ENCODE measurements at places on chromosomes 7 and 10.

DNA sequence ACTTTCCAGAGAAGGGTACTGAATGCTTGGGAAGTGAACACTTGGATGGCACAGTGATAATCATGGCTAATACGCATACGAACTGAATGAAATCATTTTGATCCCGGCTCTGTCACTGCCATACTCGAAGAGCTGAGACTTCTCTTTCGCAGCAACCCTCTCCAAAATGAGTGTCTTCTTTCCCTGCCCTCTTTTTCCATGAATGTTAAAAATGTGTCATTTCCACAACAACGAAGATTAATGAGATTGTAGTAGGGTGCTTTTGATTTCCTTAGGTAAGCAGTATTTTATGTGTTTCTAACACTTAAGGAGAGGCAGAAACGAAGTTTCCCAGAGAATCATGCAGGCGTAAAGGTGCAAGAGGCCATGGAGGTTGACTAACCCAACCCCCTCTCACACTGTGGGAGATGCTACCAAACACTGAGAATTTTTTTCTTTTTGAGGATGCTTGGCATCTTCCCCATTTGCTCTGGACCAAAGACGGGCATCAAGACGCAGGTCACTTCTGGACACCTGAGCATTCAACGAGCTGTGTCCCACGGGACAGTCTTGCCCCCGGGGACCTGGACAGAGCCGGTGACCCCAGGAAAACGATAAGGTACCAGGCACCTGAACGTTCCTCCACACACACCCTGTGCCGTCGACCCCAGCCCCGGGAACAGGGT is 823 bp downstream of the COPG2 start:
- DNase-seq = no peak

GRCh38 chr10:11011984-11012383 is 5.7 kb upstream of the CELF2 start:
- no peak for DNase-seq

DNA sequence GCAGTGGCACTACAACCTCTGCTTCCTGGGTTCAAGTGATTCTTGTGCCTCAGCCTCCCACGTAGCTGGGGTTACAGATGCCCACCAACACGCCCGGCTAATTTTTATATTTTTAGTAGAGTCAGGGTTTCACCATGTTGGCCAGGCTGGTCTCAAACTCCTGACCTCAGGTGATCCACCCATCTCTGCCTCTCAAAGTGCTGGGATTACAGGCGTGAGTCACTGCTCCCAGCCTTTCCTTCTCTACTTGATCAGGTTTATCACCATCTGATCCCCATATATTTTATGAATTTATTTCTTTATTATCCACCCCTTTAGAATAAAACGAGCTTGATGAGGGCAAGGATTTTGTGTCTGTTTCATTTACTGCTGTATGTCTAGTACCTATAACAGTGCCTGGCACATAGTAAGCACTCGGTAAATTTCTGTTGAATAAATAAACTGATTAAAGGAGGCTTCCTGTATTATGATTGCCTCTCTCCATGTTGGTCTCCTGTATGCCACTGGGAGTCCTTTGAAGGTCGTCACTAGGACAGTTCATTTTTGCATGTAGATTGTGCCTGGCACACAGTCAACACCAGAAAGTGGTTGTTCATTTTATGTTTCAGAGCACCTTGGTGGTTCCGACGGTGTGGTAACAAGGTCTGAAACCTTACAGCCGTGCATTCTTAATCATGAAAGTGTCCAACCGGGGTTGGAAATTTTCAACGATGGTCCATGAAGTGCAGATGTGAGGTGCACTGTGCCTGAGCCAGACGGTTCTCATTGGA is 9.6 kb upstream of the EIF3A start:
- no peak for DNase-seq

DNA sequence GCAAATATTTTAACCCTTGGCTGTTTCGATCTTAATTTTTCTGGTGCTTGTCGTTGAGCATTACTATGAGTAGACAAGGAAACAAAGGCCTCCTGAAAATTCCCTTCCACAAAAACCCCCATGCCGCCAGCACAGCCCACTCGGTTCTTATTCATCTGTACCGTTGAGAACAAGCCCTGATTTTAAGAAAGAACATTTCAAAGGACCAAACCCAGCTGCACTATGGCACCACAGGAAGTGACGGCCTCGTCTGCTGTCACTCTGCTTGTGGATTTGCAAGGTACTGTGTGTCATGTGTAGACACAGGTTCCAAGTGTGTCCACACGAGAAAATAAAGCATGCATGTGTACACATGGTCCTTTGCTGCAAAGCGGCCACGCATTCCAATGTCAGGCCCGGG is 285.2 kb downstream of the DNAJB6 start:
- no peak for DNase-seq

DNA sequence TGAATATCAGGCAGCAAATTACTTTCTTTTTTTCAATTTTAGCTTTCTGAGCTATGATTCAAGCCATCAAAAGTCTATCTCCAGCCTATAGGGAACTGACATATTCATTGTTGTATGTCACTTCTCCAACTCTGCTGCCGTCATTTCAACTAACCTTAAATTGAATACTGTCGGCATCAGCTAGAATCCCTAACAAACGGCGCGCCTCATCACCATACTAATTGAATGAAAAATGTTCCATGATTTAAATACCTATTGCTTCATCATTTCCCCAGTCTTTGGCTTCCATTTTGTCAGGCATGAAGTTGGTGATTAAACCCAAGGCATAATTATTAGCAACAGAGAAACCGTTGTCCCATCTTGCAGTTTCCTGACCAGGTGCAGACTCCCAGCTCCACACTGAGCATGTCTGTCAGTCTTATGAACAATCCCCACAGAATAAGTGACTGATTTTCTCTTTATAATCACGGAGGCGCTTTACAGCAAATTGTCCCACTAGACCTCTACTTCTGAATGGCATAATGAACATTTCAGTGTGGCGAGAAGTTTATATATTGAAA is 83.5 kb upstream of the NPY start:
- no peak for DNase-seq

DNA sequence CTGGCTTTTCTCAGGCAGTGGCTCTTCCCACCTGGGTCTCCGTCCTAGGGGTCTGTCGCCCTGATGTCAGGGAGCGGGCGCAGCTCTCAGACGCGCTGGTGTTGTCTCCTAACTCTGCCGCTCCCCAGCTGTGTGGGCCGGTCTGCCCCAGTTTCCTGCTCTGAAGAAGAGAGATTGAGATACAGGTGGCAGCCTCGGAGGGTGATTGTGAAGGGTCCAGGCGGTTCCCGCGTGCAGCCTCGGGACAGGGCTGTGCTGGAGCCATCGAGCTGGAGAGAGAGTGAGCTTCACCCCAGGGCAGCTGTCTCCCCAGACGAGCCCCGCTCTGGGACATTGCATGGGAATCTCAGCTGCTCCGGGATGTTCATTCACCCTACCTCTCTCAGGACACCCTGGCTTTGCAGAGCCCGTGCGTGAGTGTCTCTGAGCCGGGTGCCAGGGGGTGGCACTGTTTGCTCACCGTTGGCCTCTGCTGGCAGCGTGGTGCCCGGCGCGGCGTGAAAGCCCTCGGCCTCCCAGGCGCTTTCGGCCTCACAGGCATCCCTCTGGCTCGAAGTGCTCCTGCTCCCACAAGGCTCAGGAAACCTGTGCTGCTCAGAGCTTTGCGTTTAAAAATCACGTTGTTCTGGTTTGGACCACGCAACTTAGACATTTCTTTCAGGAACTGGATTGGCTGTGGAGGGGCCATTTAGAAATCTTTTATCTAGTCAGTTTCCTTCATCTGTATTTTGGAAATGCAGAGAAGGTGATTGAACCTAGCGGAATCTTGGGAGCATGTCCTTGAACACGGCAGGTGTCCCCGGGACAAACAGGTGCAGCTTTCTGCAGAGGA is 33.8 kb upstream of the ZFAND2A start:
- peak; percentile 64 for DNase-seq

DNA sequence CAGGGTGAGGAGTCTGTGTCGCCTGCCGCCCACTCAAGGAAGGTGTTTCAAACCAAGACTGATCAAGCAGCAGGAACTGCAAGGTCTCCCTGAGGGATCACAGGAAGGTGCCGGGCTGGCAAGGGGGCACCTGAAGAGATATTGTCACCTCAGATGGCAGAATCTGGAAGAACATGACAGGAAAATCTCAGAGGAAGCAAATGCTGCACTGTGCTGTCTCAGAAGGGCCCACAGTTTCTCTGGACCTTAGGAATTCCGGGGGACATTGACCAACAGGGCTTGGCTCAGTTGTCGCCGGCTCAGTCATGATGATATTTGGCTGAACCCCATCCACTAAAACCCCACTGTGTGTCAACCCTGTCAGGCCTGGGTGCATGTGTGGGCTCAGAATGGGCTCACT is 31.9 kb upstream of the GPR26 start:
- no peak for DNase-seq

DNA sequence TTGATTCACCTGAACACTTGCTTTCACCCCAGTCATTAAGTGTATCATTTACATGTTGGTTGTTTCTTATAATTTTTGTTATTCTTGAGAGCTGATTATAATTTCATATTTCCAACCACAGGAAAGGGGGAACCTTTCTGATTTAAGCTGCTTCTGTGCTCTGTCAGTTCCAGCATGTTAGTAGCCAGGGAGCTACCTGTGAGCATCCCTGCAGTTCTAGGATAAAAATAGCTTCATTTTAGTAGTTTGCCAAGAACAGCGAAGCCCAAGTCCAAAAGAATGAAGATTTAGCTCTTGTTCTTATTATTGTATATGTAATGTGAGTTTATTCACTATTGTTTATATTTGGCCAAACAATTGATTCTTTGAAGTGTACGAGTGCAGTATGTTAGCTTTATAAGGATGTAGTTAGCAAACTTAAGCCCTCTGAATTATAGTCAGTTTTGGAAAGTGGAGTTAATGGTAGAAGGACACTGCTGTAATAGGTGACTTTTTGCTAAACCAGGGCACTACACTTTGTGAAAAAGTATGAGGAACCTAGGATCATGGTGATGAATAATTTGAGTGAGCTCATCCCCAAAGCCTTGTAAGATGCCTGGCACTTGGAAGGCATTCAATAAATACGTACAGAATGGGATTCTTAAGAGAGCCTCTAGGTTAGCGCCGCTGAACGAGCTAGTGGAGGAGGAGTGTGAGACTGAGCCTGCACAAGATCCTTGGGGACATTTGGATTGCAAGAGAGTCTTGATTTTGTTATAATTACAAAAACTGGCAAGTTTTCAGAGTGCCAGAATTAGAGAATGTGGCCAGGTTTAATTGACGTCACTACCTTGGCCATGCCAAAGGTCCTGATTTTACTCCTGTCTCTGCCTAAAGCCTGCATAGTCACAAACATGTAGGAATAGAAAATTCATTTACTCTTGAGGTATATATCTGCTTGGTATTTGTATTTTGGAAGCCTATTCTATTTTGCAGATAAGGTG is 29.8 kb downstream of the DNAH11 start:
- no peak for DNase-seq

DNA sequence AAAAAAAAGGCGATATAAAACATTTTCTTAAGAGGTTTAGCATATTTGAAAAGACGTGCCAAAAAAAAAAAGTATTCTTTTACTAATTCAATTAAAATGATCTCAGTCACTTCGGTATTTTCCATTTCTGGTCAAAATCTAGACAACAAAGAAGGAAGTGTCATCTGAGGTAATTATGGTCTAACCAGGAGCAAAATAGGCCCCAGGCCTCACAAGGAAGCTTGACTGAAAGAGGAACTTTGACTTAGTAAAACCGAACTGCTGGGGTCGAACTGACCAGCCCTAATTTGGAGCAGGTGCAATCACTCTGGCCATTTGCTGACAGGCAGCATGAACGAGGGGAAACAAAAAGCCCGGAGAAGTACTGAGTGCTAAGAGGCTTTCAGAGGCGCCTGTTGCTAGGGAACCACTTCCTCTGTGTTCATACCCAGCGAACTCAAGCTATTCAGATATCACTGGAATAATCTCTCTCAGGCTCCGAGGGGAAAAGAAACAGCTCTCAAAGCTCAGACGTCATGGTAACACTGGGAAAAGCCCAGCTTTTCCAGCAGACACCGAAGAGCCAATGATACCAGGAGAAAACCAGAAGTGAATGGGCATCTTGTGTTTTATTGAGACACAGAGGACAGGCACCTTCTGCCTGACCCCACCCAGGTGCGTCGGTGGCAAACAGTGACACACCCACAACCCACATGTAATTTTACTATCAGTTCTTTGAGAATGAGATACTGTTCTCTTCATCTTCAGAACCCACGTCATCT is 126.5 kb downstream of the FAM107B start:
- DNase-seq = peak; percentile 78
